ENCODE measurements at places on chromosomes 2 and 18.

- no peak for DNase-seq
These were observed 36.6 kb upstream of the KCNF1 start for GRCh38 chr2:10875126-10875525.

DNA sequence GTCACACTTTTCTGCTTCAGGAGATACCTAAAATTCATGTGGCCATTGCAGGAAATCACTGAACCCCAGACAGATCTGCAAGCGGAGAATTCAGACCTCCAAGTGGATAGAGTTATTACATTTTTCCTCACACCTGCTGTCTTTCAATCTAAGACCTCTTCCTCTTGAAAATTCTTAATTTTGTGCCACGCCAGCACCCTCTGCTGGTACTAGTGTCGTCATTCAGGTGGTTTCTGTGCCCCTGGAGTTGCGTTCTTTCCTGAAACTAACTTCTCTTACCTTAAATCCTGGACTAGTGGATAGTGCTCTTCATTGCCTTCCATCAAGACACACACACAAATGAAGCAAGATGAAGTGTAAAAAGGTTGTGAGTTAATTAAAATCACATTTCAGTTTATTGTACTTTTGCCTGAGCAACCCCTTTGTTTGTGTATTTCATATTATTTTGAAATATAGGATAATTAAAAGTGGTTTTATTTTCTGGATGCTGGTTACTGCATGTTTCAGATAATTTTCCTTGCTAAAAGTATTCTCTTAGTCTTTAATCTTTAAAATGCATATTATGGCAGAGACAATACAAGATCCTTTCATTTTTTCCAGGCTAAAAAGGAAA is 1.6 kb upstream of the DNER start:
- peak; percentile 27 for DNase-seq

DNA sequence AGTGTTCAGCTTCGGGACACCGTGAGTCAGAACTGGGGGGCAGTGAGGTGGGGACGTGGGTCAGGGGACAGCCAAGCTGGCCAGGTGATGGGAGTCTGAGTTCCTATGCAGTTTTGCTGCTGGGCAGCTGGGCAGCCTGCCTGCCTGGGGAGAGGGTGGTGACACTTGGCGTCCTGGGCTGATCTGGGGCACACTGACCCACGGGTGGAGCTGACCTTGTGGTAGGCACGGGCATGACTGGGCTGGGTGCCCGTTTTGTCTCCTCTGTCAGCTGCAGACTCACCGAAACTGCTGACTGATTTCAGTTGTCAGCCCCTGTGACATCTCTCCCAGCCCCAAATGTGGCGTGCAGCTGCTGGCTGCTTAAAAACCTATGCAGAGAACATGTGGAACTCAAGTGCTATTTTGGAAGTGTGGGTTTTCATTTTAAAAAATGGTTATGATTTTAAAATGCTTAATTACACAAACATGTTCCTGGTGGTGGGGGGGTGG is 32.6 kb upstream of the E2F6 start:
- no peak for DNase-seq

DNA sequence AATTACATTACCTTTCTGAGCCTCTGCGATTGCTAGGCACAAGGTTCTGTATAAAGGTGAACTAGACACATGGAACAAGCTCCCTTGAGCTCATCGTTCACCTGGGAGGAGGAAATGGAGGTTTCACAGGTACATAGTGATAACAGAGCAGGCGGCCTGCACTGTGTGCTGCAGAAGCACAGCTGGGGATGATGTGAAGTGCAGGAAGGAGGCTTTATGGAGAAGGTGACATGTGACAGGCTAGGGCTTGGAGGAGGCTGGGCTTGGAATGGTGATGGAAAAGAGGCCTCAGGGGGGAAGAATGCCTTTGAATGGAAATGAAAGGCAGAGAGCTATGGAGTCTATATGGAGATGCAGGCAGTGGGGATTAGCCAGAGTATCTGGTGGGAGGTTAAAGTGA is 22.9 kb downstream of the MARCHF4 start:
- no peak for DNase-seq

DNA sequence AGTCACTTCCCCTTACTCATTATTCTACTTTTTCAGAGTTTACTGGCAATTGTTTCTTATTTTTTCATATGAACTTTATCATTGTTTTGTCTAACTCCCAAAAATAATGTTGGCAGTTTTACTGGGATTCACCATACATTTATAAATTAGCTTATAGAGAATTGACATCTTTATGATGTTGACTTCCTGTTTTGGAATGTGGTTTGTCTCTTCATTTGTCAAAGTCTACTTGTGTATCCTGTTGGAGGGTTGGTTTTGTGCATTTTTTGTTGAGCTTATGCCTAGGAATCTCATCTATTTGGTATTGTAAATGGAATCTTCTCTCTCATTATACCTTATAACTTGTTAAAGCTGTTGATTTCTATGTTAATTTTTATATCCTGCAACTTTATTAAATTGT is 16.4 kb downstream of the EPC2 start:
- no peak for DNase-seq

GRCh38 chr2:9221223-9221622 is 14.6 kb downstream of the ASAP2 start:
- peak; percentile 53 for DNase-seq

DNA sequence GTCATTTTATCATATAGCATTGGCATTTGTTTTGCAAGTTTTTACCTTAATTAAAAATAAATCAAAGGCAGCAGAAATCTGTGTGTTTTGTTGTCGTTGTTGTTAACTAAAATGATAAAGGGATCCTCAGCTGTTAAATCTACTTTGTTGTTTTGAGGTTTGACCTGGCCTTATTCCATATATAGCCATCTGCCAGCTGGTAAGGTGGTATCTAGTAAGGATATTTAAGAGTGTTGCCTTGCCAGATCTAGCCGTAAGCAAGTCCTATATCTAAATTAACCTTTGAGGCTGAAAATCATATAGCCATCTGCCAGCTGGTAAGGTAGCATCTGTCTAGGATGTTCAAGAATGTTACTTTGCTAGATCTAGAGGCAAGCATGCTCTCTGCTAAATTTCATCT is 56.6 kb downstream of the BMPR2 start:
- DNase-seq, result no peak

DNA sequence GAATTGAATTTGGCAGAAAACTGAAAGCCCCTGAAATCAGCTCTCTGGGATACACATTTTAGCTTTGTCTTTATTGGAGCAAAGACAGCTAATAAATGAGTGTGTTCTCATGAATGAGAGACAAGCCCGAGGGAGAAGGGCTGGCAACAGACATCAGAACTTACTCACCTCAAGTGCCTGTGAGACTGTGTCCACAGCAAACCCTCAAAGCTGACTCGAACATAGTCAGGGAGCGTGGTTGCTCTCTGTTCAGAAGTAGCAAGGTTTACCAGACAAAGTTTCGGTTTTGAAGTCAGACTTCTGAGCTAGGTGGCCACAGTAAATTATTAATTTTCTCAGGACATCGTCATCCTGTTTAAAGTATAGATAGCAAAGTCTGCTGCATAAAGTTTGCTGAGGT is 207.9 kb downstream of the CMPK2 start:
- no peak for DNase-seq

DNA sequence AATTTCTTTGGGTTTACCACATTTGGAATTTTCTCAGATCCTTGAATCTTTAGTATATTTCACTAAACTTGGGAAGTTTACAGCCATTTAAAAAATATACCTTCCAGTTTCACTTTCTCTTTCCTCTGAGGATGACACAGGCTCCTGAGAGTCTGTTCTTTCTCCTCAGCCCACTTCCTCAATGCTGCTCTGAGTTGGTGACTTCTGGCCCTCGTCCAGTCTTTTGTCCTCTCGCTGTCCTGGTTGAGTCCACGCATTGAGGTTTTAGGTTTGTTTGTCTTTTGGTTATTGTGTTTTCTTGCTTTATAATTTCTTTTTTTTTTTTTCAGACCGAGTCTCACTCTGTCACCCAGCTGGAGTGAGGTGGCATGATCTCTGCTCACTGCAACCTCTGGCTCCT is 40.7 kb upstream of the GALR1 start:
- DNase-seq, result peak; percentile 74

DNA sequence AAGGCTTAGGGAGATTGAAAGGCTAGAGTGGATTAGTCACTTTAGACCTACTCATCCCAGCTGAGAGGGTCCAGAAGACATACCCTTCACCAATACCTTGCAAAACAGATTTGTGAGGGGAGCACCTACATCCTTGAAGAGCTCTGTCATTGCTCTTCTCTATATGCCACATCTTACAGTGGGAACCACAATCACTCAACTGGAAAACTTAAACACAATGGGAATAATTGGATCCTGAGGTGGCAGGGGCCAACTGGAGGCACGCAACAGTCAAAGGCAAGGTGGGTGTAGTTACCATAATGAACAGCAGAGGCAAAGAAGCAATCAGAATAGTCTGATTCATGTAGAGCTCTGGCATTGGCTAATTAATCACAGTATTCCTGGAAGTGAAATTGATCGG is 35.4 kb downstream of the PDE1A start:
- DNase-seq, result no peak

- DNase-seq, result no peak
These were observed 10.9 kb downstream of the CCDC68 start for GRCh38 chr18:54948350-54948837.

- no peak for DNase-seq
These were observed 200.7 kb downstream of the MYCN start for GRCh38 chr2:16140771-16141640.

- no peak for DNase-seq
These were observed 67.3 kb downstream of the B3GNT2 start for GRCh38 chr2:62263076-62263715.

DNA sequence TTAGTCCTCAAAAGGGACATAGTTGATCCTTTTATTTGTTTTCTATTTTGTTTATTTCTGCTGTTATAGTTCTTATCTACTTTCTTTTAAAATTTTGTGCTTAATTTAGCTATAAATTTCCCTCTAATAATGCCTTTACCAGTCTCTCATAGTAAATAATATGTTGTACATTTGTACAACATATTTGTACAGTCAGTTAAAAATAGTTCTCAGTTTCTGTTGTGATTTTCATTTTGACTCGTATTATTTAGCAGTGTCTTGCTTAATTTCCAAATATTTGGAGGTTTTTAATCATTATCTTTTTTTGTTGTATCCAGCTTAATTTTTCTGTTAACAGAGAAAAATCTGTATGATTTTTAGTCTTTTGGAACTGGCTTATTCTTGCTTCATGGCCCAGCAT is 443.6 kb upstream of the TRIB2 start:
- DNase-seq, result no peak

- no peak for DNase-seq
These were observed 1186.2 kb upstream of the FAM98A start for GRCh38 chr2:34785206-34785785.

GRCh38 chr2:164954954-164955701 is at the start of gene SLC38A11:
TSS of gene SLC38A11 (minus strand) at chr2:164955525. CDS start at chr2:164955247, 278 bp downstream.
- peak; percentile 8 for DNase-seq

- no peak for DNase-seq
These were observed 41.8 kb upstream of the COPS8 start for GRCh38 chr2:237043866-237044265.

- no peak for DNase-seq
These were observed 127.2 kb downstream of the FAM161A start for GRCh38 chr2:61726456-61727209.

- no peak for DNase-seq
These were observed 19.7 kb upstream of the ST3GAL5 start for GRCh38 chr2:85908506-85908905.

- DNase-seq, result peak; percentile 23
These were observed 297.8 kb downstream of the SP3 start for GRCh38 chr2:173667415-173667814.

- DNase-seq, result peak; percentile 35
These were observed 319.6 kb downstream of the PIK3C3 start for GRCh38 chr18:42274488-42275137.

GRCh38 chr18:52319424-52319983 is 20.5 kb upstream of the DCC start:
- DNase-seq, result no peak

DNA sequence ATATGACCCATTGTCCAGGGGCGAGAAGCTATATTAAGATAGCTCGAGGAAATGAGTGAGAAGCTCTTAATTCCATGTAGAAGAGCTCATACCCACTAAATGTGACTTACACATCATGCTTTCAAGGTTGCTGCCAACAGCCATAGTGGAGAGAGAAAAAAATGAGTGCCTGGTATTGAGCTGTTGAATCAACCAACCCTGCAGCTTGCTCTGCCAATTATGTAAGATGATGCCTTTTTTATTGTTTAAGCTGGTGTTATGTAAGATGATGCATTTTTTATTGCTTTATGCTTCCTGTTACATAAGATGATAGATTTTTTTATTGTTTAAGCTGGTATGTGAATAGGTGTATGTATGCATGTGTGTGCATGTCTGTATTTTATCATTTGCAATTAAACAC is 228.2 kb downstream of the CCDC178 start:
- no peak for DNase-seq

DNA sequence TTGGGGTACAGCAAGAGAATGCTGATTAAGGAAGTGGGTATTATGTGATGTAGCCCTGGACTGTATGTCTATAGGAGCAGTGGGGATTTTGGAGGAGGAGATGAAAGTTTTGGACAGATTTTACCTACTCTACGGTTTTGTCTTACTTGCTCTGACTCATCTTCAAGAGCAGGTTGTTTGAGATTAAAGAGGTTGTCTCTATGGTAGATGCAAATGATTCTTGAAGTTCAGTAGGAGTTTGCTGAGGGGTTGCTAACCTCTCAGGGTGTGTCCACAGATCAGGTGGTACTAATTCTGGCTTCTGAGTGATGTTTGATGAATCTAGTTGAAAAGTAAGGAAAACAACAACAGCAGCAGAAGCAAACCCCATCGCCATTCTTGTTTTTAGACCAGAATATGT is 9.7 kb upstream of the SERPINB12 start:
- no peak for DNase-seq

GRCh38 chr2:3282056-3282998 is 95.3 kb downstream of the EIPR1 start:
- DNase-seq, result peak; percentile 13

DNA sequence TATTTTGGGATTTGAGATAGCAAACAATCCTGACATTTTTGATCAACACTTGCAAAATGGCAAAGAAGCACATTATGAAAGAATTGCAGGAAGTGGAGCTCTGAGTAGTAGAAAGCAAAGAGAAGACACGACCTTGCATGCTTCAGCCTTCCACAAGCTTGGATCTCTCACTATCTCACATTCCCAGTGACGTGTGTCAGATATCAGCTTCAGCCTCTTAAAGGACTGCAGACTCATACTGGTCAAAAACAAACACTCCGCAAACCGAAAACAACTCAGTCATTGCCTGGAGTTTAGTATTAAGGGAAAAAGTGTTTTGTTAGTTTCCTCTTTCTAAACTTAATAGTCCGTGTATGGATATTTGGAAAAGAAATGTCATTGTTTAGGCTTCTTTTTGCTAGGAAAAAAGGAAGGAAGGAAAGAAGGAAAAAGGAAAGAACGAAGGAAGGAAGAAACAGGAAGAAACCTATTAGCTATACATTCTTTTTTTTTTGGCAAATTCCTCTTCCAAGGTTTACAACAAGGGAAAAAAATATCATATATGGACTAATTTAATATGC is 32.6 kb upstream of the SLC40A1 start:
- peak; percentile 98 for DNase-seq

DNA sequence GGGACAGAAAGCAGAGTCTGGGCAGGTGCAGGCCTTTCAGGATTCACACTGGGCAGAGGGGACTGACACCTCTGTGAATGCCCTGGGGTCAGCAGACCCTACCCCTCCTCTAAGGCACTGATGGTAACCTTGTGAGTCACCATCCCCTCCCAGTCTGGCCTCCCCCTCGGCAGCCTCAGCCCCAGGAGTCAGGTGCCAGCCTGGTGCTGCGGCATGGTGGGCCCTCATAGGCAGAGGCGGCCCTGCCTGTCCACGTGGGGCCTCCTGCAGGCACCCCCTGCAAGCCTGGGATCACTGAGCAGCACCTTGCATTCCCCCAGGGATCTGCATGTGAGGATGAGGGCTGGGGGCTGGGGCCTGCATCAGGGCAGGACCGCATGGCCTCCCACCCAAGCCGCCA is 4.8 kb upstream of the GPR17 start:
- no peak for DNase-seq

GRCh38 chr2:179021258-179021657 is 28.7 kb downstream of the CCDC141 start:
- DNase-seq, result no peak
